ENCODE measurements at places on chromosomes 1 and 21.

GRCh38 chr1:167911413-167911812 lies 2.5 kb downstream of the ADCY10 start:
- DNase-seq: no peak

DNA sequence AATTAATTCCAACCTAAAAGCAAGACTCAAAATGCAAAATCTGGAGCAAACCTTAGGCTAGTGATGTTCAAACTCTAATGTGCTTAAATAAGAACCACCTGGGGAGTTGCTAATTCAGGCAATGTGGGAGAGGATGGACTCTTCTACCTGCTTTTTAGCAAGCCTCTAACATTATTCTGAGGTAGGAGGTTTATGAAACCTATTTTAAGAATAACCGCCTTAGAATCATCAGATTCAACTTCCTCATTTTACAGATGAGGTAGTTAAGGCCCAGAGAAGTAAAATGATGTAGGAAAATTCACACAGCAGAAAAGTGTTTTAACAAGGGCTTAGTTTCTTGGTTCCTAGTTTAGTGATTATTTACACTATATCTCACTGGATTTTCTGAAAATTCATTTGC lies 8.6 kb upstream of the NTNG1 start:
- no peak for DNase-seq

DNA sequence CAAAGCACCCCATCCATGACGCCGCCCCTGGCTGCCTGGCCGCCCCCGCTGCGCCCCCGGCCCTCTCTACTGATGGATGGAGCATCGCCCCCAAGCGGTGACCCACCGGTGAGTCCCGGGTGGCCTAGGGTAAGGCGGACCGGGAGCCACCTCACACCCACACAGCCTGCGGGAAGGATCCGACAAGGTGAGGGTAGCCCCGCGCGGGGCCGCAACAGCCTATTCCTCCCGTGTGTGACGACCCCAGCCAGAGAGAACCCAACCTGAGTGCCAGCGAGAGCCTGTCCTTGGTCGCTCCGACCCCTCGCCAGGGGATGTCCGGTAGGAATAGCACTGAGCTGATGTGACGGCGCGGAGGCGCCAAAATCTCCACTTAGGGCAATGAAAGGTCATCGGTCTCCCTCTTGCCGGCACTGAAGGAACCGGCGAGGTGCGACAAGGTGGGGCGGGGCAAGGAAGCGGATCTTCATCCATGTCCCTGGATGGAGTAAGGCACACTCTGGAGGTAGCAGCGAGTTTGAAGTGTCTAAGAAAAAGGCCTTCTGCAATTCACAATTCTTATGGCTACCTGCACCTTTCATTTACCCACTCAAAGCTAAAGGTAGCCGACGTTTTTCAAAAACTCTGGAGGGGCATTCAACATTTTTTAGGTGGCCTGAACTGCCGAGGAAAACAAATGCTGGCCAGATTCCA lies 19.7 kb upstream of the CHIA start:
- no peak for DNase-seq

DNA sequence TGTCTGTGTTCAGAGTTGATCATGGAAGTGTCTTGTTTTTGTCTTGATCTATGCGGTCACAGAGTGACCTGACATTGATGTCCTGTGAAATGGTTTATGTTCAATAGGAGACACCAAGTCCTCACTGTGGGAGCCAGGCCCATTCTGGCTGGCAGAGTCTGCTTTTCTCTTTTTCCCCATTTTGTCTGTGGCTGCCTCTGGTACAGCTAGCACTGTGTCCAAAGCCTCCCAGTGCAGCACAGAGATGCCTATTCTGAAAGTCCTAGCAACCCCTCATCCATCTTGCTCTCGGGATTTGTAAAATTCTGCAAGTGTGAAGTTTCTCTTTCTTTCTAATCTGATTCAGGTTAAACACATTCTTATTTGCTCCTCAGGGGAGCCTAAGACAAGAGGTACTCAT lies 14.3 kb downstream of the TNN start:
- no peak for DNase-seq

DNA sequence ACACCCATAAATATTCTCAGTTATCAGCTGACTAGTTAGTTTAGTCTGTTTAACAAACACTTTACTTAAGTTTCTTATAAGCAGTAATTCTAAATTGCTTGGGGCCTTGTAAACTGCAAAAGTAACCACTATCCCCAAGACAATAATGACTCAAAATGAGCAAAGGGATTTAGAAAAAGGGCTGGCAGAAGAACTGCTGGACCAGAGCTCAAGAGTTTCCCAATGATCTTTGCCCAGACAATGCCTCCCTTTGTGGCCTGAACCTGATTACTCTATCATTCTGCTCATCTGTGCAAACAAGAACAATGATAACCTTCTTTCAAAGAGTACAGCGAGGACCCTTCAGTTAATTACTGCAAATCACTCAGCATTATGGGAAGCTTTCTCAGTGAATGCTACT lies 123.5 kb downstream of the TIAM1 start:
- DNase-seq: no peak
